ENCODE measurements at places on chromosomes 7 and 10.

- no peak for DNase-seq
Measured at GRCh38 chr10:80201608-80202141, 3.7 kb downstream of the ANXA11 start.

DNA sequence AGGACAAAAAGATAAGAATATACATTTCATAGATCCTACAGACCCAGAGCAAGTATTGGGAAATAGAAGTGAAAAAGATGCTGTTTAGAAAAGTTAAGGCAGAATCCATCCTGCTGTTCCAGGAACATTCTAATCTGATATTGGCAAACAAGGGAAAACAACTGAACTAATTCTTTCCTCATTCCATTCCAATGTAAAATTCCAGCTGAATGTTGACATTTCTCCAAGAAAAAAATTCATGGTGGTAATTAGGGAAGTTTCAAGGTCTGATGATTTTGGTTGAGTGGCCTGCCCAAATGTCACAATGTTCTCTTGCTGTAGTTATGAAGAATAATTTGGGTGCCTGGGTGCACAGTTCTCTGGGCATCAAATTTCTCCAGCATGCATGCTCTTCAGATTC lies 15.2 kb downstream of the PIP start:
- no peak for DNase-seq

DNA sequence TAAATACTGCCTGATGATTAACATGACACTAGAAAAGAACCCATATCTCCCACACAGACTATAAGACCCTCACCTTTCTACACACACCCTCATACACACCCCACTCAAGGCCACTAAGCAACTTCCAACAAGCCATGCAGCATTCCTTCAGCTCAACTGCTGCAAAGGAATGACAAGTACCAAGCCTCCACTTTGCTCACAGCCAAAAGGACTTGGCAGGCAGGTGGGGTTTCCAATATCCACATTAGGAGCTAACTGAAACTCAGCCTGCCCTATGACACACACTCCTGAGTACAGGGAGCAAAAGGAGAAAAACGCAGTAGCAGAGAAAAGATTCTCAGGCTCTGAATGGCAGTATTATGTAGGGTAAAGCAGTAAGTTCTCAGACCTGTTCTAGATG lies 13.4 kb downstream of the USP54 start:
- DNase-seq = no peak

DNA sequence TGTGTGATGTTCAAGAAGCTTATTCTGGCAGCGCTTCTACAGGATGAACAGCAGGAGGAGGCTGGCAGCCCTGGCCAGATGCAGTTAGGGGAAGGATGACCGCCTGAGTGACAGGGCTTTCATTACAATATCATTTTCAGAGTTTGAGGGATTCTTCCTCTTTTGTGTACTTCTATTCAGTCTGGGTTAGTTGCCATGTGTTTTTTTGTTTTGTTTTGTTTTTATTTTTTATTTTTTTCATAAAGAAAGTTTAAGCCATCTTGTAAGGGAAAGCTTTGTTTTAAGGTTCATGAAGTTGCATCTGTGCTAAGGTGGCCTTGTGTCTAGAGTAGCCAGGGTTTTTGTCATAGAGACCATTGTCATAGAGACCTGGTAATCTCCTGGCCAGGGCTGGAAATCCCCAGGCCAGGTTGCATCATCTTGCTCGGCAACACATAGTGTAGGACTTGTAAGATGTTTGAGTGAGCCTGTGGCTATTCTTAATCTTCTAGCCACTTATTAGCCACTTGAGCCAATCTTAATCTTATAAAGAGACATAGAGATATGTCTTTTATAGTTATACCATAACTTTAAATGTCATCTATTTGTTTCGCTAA lies 230.5 kb upstream of the TMEM229A start:
- DNase-seq = no peak

Measured in stimulated activated CD4-positive, alpha-beta T cell treated with anti-CD3 and anti-CD28 coated beads, Interleukin-2, amount 100 ng/mL, for 24 hours (primary cell).